ENCODE measurements at places on chromosomes 3 and 15.

DNA sequence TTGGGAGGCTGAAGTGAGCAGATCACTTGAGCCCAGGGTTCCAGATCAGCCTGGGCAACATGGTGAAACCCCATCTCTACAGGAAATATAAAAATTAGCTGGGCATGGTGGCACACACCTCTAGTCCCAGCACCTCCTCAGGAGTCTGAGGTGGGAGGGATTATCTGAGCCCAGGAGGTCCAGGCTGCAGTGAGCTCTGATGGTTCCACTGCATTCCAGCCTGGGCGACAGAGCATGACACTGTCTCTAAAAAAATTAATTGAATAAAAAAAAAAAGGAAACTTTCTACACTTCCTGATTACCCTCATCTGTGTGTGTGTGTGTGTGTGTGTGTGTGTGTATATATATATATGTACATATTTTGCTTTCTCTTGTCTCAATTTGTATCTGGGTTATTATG lies 31.4 kb downstream of the DIPK2A start:
- DNase-seq = no peak

DNA sequence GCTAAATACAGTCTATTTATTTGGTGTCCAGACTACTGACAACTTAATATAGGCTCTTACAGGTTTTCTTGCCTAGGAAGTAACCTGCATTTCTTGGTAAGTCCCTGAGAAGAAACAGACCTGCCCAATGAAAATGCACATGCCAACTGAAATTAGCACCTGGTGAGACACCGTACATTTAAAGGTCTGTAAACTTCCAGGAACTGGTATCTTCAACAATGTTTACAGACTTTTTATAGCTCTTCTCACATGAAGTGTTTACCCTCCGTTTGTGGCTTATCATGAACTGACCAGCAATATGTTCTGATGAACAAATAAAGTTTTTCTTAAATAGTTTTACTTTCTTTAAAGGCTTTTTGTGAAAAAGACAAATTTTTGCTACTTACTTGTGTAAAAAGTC lies 93.3 kb downstream of the PCCB start:
- DNase-seq = no peak

DNA sequence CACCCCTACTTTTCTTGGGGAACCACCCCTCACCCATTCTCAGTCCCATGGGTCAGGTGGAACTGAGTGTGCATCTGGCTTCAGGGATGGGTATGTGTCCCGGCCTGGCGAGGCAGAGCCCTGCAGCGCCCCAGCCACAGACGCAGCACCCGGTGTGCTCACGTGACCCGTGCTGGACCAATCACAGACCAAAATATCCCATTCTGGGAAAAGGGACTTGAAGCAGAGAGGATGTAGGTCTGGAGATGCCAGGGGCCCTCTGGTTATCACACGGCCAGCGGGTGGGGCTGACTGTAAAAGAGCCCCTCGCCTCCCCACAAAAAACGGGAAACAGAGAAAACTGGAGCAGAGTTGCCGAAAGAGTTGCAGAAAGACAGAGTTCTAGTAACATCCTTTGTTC lies 138.0 kb upstream of the RAD18 start:
- DNase-seq = no peak

- DNase-seq = no peak
These were observed 13.0 kb downstream of the CERS3 start for GRCh38 chr15:100515758-100516157.

- no peak for DNase-seq
These were observed 9.5 kb downstream of the ISL2 start for GRCh38 chr15:76345880-76346668.

DNA sequence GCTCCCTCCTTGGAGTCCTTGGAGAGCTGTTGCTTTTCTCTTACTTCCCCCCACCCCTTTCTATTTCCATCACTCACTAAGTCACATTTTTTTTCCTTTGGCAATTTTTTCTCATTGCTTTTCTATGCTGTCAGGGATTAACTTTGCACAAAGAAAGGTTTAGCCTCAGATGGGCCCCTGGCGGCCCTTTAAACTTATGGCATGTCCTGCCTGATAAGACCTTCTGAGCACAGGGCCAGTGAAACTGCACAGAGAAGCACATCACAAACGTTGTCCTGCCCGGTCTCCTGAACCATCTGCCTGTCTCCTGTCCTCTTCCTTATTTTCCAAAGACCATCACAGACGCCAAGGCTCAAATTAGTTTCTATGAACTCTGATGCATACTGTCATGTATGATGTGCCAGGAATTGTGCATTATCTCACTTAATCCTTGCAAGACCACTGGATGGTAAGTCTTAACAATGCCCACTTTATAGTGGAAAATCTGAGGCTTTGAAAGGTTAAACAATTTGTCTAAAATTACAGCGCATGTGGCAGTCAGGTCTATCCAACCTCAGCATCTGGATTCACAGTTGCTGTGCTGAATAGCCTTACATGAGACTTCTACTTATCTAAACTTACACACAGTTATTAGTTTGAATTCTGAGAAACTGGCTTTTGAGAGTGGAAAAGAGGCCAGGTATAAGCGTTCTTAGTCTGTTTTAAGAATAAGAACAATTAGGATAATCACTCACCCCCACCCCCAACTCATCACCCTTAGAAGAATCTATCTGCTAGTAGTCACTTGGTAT lies 648.1 kb downstream of the NTRK3 start:
- no peak for DNase-seq

DNA sequence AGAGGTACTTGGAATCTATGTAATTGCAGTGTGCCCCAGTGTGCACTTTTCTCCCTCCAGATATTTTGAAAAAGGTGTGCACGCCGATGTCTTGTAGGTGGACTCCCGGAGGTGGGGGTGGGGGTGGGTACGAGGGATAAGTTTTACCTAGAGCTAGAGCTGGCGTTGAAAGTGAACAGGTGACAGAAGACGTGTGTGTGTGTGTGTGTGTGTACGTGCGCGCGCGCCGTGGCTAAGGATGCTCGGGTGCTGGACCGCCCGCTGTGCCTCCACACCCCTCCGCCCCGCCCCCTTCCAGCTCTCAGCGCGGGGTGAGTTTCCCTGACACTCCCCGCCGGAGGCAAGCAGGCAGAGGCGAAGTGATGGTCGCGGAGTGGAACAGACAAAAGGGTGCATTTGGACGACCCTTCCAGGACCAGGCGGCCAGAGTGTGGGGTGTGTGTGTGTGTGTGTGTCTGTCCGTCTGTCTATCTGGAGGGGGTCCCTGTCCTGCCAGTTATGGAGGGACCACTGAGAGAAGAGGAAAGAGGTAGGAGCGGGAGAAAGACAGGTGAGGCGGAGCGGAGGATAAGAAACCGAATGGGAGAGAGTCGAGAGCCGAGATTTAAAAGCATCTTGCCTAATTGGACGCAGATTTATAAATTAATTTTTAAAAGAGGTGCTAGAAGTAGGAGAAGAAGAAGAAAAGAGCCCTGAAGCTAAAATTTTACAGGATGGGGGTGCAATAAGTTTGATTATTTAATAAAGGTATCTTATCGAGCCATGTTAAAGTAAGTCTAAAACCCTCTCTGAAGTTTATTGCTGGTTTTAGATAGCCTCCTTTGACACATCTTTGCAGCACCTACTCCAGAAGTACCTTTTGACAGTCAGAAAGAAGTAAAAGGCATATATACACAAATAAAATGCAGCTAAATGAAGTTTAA lies 335.8 kb upstream of the THRB start:
- no peak for DNase-seq

- no peak for DNase-seq
These were observed 47.4 kb downstream of the EXOG start for GRCh38 chr3:38543586-38543985.

DNA sequence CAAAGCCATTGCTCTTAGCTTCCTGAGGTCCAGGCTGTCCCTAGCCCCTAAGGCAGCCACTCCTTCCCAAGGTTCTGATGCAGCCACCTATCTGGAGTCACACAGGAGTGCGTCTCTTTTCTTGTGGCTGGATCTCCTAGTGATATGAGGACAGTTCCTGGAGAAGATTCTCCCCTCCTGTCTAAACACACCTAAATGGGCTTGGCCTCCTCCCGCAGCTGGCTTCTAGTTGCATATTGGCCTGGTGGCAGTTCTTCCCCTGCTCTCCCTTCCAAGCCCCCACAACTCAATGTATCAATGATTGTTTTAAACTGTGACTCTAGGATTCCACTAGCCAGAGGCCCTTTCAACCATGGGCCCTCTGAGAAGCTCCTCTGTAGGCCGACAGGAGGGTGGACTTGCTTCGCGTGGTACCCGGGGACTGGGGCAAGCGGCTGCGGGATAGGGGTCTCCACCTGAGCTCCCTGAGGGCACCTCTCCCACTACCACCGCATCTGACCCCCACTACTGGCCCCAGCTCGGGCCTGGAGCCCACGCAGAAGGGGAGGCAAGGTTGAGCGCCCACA lies 1.4 kb downstream of the ITGA11 start:
- no peak for DNase-seq

GRCh38 chr3:171415070-171415469 lies 45.1 kb downstream of the TNIK start:
- no peak for DNase-seq

DNA sequence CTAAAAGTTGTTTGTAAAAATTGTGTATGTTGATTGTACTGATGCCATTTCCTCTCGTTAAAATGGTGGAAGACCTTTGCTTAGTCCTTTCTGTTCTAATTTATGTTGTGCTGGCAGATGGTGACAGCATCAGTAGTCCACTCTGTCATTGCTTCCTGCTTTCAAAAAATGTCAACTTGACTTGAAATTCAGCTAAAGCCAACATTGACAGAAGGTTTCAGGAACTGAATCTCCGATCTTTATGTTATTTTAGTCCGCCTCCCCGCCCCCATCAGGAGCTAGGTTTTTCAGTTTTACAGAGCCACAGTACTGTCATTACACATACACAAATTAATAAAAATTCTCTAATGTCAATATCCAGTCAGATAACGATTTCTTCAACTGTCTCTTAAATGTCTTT lies 1.5 kb downstream of the CEP63 start:
- no peak for DNase-seq

GRCh38 chr3:107128946-107129345 lies 248.3 kb upstream of the CCDC54 start:
- DNase-seq = no peak

DNA sequence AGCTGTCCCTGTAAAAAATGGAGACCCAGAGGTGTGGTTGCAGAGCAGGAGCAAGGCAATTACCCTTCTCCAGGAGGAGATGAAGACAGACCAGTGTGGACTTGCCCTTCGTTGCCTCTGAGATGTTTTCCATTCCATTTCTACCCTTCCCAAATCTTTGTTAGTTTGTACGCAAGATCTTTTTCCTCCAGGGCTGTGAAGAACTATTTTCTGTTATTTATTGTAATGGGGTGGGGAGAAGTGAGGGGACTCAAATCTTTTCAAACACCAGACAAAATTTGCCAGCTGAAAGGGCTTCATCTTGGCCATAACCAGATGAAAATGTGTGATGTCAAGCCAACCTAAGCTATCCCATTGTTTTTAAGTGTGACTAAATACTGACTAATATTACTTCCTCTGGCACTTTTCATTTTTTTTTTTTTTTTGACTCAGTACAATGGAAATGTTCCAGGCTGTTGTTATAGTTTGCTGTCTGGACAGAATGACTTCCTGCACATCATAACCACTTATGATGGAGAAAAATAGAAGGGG lies 271.3 kb upstream of the TPRG1 start:
- no peak for DNase-seq

GRCh38 chr3:175187586-175187985 lies 328.5 kb downstream of the NAALADL2 start:
- DNase-seq = no peak

GRCh38 chr3:153502682-153503081 lies 340.7 kb downstream of the RAP2B start:
- no peak for DNase-seq

DNA sequence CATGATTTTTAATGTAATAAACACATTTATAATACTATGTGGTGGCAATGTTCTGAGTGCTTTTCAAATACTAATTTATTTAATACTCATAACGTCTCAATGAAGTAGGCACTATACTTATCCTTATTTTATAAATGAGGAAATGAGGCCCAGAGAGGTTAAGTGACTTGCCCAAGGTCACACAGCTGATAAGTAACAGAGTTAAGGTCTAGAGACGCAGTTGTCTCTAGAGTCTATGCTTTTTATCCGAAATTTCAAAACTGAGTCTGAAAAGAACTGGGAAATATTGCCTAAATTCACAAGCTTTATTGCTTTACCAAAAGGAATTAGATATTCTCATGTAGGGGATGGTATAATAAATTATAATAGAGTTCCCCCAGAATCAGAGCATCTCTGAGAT lies 31.4 kb upstream of the MAGEF1 start:
- DNase-seq = no peak

GRCh38 chr15:99006146-99006545 lies 1.4 kb downstream of the PGPEP1L start:
- no peak for DNase-seq

All from cortex of kidney (tissue), 1 donor.